K562 (cell line): ENCODE measurements at places on chromosomes 3 and 15.

DNA sequence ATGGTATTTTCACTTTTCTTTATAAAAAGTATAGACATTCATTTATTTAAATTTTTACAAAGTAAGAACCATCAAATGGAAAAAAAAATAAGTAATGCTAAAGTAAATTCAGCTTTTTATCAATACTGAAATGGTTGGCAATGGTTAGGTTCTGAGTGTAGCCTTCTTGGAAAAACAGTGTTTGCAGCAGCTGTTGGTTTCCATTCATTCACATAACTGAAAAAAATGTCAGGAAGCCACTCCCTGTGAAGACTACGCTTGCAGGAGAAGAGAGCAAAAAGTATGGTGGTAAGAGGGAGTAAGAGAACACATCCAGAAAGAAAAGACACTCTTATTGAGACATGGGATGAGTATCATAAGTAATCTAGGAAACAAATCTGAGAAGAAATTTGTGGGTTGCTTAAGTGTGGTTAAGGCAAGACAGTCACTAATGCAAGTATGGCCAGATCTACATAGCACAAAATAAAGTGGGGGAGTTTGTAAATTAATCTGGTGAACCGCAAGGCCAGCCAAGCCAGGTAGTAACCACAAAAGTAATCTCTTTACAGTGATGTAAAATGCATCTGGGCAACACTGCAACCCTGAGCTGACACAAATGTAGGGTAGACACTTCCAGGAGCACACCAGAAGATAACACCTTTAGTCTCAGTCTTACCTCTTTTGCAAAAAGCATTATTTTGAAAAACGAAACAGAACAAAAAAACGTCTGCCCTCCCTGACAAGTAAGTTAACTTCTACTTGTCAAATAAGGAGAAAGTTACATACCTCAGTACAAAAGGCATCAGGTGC, 133.7 kb downstream of the IGSF11 start:
- DNase-seq: no peak

- DNase-seq: peak; percentile 41
Measured at GRCh38 chr3:129553719-129554118, 10.7 kb downstream of the H1-8 start.

DNA sequence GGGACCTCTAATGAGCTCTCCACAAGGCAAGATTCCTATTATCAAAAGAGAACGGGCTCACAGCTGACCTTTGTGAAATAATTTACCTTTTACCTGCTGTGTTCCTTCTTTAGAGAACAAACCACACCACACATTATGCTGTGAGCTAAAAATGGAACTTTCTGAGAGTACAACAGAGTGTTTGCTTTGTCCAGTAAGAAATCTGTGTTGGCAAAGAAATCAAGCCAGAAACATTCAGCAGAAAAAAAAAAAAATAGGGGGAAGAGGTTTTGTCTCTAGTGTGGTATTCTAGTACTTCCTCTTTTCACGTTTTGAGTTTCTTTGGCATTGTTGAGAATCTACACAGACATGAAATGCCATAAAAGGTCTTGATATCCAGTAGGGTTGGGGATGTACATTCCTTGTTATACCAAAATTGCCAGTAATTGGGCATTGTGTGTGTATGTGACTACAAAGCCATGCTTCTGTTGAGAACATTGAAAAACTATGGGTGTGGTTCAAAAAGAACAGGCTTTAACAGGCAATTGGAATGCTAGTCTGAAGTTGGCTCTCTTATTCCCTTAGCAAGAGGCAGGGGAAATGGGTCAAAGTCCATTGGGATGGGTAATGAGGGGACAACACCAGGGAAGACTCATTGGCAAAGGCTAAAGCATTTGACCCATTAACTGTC, 273.5 kb downstream of the NEK10 start:
- no peak for DNase-seq

DNA sequence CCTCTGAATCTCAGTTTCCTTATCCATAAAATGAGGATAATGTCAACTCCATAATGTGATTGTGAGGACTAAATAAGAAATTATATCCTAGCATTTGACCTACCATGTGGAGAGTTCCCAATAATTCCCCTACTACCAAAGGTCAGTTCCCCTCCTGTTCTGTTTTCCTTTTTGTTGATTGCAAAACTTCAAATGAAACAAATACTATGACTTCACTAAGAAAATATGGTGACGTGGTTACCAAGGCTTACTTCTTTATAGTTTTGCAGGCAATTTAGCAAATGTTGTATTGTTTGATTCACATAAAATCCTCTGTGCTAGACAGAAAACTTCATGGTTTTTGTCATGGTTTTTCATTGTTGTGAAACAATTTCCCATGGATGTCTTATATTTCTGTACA, 153.8 kb upstream of the RORA start:
- no peak for DNase-seq

- DNase-seq: no peak
Measured at GRCh38 chr3:112602217-112602838, 38.6 kb downstream of the CCDC80 start.

DNA sequence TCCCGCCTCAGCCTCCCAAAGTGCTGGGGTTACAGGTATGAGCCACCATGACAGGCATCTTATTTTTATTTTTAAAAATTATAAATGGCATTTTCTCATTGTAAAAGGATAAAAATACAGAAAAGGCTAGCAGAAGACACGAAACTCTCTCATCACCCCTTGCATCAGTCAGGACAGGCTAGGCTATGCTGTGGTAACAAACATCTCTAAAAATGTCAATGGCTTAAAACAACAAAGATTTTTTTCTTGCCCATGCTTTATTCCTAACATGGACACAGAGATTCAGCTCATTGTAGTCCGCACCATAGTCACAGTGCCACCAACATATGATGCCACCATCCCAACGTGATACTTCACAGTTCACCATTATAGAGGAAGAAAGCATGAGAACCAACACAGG, 34.0 kb upstream of the SEMA4B start:
- no peak for DNase-seq

DNA sequence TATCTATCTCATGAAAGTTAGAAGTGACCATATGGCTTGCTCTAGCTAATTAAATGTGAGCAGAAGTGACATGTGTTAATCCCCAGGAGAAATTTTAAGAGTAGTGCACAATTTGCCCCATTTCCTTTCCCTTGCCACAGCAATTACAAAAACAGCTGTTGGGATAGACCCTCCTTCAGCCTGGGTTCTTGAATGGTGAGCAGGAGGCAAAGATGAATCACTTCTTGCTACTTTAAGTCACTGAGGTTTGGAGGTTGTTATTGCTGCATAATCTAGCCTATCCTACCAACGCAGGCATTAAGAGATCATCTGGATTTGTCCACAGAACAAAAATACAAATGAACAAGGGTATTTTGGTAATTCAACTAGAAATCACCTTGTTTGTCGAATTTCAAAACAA, 51.7 kb upstream of the CAPN7 start:
- no peak for DNase-seq

GRCh38 chr15:83115410-83115809, 8.0 kb downstream of the TM6SF1 start:
- no peak for DNase-seq

DNA sequence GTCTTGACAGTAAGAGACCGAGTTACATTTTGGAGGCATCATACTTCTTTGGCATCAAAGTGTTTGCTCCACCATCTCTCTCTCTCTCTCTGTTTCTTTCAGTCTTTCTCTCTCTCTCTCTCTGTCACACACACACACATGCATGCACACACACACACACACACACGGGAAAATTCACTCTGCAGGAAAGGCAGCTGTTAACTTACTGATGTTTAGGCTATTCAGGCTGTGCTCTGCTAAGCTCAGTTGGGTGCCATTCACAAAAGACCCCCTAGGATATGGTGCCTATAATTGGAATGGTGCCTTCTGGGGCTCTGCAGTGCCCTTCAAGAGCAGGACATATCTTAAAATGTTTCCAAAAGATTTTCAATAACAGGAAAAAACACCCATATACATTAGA, 78.2 kb downstream of the KCNH8 start:
- no peak for DNase-seq

DNA sequence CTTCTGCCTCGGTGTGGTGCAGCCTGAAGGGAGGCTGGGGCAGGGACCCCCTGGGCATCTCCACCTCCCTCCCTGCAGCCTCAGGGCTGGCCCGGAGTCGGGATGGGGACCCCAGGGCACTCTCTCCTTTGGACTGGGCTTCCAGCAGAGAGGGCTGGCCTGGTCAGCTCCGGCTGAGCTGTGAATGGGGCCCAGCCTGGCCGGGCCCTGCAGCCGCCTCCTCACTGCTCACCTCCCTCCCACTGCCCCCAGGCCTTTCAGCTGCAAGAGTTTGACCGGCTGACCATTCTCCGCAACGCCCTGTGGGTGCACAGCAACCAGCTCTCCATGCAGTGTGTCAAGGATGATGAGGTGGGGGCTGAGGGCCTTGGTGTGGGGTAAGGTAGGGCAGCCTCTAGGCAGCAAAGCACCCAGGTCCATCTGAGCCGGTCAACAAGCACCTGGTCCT, 36.0 kb downstream of the PSTPIP1 start:
- no peak for DNase-seq

GRCh38 chr15:36330598-36330997, 248.8 kb upstream of the CDIN1 start:
- no peak for DNase-seq

- DNase-seq: no peak
Measured at GRCh38 chr3:184322731-184323487, 8.5 kb downstream of the EIF4G1 start.

- peak; percentile 40 for DNase-seq
Measured at GRCh38 chr3:126926684-126927400, 56.1 kb upstream of the PLXNA1 start.

DNA sequence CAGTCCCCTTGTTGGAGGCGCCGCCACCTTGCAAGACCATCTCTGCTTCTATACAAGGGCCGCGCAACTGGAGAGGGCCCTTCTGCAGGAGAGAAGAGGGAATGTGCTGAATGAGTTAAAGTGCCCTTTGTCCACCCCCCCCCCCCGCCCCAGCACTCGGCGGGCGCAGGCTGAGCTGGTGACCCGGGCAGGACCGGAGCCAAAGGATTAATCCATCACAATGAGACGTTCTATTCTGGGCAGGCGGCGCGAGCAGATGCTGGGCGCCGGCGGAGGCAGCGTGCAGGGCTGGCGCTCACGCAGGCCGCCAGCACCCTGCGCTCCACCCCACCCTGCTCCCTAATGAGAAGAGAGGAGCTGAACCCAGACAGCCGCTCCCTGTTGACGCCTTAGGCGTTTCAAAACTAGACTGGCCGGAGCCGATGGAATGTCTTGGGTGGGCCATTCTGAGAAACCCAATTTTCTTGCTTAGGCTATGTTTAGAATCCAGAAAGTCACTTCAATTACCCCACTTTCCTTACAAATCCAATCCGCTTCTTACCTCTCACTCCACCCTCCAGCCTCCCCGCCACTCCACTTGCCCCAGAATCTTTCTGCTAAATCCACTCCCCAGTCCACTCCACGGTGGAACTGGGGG, 32.9 kb downstream of the GJD2 start:
- DNase-seq: no peak

DNA sequence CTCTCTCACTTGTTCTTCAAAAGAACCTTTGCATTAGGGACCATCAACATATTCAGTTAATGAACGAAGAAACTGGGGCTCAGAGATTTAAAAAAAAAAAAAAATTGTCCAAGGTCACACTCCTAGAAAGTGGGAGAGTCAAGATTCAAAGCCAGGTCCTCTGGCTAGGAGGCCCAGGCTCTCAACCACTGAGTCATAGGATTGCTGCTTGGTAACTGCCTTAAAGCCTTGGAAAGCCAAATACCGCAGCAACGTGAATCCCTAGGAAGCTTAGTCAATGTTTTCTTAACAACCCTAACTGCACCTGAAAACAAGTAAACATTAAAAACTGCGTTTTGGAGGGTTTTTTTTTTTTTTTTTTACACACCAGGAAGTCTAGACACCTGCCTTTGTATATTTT, 156.8 kb downstream of the WNT5A start:
- DNase-seq: no peak

GRCh38 chr3:96813134-96813819, 1.1 kb upstream of the EPHA6 start:
- DNase-seq: peak; percentile 0

- DNase-seq: no peak
Measured at GRCh38 chr15:29870495-29871151, 48.4 kb upstream of the TJP1 start.

DNA sequence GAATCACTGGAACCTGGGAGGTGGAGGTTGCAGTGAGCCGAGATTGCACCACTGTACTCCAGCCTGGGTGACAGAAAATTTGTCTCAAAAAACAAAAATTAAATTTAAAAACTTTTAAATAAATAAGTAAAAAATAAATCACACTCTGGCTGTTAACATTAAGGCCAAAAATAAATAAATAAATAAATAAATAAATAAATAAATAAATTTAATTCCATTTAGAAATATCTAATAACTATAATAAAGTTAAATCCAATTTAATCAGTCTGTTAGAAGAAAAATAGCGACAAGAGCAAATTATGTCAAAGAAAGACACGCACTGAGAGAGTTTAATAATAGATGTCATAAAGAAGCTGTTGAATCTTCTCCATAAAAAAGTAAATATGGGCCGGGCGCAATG, 13.4 kb downstream of the MAP4 start:
- DNase-seq: no peak

DNA sequence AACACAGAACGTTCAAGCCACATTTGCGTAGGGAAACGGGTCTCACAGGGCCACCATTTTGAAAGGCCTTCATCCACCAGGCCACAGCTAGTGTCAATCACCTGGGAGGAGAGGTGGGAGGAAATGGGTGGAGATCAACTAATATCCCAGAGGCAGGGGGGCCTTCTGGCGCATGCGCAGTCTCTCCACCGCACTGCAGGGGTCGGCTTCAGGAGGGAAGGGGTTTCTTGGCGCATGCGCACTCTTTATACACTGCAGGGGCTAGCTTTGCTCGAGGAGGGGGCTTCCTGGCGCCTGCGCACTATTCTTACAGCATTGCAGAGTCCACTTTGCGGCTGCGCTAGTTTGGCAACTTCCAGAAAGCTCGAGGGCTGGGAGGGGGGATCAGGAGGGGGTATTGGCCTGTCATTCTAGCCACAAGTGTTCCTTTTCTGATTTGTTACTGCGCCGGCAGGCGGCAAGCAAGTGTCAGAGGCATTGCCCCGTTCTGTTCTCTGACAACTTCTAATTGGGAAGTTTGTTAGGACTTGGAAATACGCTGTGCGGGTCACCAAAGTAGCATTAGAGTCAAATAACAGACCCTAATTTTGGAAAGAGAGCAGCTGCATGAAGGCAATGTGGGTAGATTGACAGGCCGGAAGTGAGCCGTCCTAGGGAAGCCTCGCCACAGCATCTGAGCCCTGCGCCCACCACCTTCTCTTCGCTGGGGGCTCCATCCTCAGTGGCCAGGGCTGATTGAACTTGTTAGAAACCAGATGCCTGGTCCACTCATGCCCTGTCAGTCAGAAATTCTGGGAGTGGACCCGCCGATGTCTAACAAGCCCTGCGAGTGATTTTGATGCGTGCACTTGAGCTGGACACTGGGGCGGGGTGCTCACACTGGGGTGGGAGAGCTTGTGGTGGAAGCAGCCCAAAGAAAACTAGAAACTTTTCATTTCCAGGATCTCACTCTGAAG, 173.5 kb upstream of the NDN start:
- no peak for DNase-seq

- DNase-seq: no peak
Measured at GRCh38 chr3:52281981-52282801, 3.7 kb upstream of the WDR82 start.

- DNase-seq: no peak
Measured at GRCh38 chr15:60191821-60192220, 187.7 kb downstream of the FOXB1 start.

- DNase-seq: no peak
Measured at GRCh38 chr3:149465351-149465883, 9.1 kb upstream of the TM4SF4 start.

GRCh38 chr3:183587336-183587735, 31.8 kb upstream of the KLHL6 start:
- DNase-seq: no peak

GRCh38 chr3:194311000-194311399, 40.1 kb downstream of the CPN2 start:
- no peak for DNase-seq

GRCh38 chr15:78711638-78712037, 70.6 kb upstream of the CHRNB4 start:
- DNase-seq: no peak
